ENCODE measurements at places on chromosomes 4 and X. TPM values are rescaled to one million over a fixed set of nuclear protein-coding genes. Genes with fewer than 3 reads are reported as not detected.

DNA sequence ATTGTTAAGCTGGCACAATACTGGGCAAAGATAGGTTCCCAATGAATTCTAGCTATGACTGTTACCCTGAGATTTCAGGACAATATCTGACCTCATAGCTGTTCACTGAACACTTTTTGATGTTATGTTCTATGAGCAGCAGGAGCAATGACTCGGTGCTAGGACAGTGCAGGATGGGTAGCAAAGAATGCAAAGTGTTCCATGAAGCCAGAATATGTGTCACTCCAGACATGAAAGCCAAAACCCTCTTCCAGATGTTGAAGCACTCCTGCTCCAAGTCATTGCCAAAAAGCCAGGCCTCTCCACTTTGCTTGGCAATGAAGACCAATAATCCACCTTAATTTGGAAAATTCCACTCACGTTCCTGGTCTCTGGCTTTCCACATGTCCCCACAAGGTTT lies 300.9 kb upstream of the CPEB2 start:
- no peaks in the 10 kb centered on the region for H3K27me3 ChIP-seq
- no peaks in the 10 kb centered on the region for H3K36me3 ChIP-seq
- no peak overlapping the region for H3K27ac ChIP-seq

DNA sequence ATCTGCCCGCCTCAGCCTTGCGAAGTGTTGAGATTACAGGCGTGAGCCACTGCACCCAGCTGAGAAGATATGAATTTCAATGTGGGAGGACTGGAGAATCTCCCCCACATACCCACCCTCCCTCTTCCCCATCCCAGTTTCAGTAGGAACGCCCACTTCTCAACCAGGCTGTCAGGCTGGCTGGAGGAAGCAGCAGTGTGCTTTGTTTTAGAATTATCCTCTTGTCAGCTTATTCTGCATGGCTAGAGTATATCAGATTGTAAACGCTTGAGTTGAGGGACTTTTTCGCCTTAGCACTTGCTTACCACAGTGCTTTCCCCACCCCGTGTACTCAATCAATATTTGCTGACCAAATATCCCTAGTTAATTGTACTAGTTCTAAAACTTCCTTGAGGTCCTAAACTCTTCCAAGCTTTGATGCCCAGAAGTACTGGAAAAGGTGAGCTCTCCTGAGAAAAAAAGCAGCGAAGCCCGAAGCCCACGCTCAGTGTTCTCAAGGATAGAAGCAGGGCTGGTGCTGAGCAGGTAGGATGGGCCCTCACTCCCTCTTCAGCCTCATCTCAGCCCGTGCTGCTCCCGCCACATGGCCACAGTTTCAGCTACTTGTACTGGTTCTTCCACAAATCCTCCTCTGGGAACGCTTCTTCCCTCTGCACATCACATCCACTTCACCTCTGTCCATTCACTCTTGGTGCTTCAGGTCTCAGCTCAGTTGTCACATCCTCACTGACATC lies 7.3 kb upstream of the ARHGAP10 start:
- no peaks in the 10 kb centered on the region for H3K27me3 ChIP-seq
- DNase-seq, result no peak
- H3K4me3 ChIP-seq, result no peak overlapping the region

LANCL3 gene
- 1.7 TPM for total RNA-seq

DRP2 gene
- not detected for total RNA-seq

STATH gene
- total RNA-seq, result not detected

DNA sequence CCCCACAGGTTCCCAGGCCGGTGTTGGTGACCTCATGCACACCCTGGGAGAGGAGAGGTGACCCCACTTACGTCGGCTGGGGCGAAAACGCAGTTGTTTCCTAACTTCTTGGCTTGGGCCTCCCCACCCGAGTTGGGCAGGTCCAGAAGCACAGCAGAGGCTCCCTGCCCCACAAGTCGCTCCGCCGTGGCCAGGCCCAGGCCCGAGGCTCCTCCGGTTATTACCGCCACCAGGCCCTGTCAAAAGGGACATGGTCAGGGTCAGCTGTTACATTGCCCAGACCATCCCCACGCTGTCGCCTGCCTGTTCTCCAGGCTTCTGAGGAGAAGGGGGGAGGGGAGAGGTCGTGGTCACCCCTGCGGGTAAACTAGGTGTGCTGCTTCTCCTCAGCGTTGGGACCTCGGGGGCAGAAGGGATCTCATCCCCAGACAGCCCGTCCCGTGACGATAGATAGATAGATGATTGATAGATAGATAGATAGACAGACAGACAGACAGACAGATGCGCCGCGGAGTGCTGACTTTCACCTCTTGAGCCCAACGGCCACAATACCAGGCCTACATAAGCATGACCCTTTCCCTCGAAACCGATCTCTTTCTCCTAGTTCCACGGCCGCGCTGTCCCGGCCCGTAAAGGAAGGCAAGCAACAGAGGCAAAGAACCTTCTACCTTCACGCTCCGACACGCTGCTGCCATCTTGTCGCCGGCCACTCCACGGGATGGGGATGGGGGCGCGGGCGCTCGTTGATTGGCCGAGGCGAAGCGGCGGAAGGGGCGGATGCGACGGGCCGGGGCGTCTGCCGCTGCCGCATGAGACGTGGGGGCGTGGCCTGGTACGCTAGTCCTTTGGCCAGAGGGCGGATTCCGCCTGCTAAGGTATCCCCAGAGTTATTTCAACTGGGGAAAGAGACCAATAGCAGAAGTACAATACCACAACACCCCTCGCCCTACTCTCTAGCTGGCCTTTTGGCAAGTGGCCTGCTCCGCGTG lies at the start of gene HSD17B10:
HSD17B10 (minus strand) TSS at position 720 of the 989 bp plus-strand sequence; CDS start at position 695, 25 bp downstream.
- H3K27me3 ChIP-seq, result no peaks in the 10 kb centered on the region
- peaks cover 24% of the 10 kb centered on the region for H3K36me3 ChIP-seq
- H3K4me3 ChIP-seq, result peak within 1 kb of the TSS; percentile 65
- peak; percentile 95 for DNase-seq

DNA sequence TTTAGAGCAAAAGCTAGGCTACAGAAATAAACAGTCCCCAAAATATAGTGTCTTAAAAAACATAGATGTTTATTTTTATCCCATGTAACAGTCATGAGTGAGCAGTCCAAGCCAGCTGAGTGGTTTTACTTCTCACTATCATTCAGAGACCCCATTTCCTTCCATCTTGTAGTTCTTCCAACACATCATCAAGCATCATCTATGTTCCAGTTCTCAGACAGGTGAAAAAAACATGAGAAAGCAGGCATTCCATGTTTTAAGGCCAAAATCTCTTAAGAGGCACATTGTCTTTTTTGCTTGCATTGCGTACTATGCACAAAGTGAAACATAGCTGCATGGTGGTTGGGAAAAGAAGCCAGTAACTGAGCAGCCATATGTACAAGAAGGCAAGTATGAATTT lies 128.6 kb downstream of the ATOH1 start:
- no peak overlapping the region for H3K4me3 ChIP-seq
- H3K36me3 ChIP-seq, result no peaks in the 10 kb centered on the region
- H3K4me1 ChIP-seq, result no peaks in the 10 kb centered on the region
- DNase-seq, result no peak
- H3K27me3 ChIP-seq, result no peaks in the 10 kb centered on the region

ASMT gene
- total RNA-seq, result not detected

DNA sequence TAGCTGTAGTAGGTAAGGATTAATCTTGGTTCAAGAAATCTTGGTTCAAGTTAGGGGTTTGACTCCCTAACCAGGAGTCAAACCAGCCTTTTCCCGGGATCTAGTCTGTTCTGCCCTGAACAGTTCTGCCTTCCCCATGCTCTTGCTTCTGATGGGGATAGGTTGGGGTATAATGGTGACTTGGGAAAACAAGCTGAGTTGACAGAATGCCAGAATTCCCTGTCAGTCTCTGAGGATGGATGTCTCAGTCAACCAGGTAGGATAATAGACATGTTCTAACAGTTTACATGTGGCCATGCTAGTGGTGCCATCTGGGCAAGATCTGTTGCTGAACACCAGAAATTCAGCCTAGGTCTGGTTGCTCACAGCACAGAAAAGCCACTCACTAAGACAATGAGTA lies 51.4 kb downstream of the RAB40AL start:
- no peaks in the 10 kb centered on the region for H3K27me3 ChIP-seq
- no peaks in the 10 kb centered on the region for H3K36me3 ChIP-seq
- H3K4me1 ChIP-seq, result no peaks in the 10 kb centered on the region
- DNase-seq, result no peak
- no peak overlapping the region for H3K4me3 ChIP-seq

DNA sequence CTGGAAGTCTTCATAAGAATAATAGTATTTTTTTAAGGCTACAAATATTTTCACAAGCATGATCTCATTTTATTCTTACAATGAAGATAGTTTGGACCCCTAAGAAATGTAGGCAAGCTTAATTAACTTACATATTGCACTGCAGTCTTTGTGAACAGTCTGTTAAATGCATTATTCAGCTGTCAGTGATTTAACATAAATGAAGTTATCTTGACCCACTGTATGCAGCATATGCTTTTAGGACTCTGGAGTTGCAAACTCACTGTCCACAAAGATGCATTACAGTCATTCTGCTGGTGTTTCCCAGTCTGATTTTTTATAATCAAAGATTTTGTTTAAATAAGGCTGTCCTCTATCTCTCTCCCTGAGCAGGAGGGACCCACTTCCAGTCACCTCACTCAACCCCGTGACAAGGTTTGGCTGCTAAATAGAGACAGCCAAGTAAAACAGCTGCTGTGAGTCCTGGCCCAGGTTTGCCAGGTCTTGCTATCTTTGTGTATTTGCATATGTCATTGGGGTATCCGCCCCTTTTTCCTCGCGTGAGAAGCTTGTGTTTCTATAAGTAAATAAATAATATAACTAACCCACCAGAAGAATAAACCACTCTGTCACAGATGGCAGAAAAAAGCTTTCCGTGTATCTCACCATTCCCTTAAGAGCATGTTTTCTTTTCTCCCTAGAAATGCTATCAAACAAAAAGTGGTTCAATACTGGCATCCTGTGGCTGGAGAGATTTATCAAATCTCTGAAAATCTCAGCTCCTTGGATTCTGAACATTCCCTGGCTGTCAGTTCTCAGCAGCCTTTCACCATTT lies 67.0 kb downstream of the SLC7A11 start:
- no peaks in the 10 kb centered on the region for H3K4me1 ChIP-seq
- H3K27me3 ChIP-seq, result no peaks in the 10 kb centered on the region
- no peak overlapping the region for H3K4me3 ChIP-seq
- no peaks in the 10 kb centered on the region for H3K36me3 ChIP-seq
- no peak overlapping the region for H3K27ac ChIP-seq

ZMAT1 gene
- 10.0 TPM for total RNA-seq

SYTL4 gene
- 15.3 TPM for total RNA-seq

DNA sequence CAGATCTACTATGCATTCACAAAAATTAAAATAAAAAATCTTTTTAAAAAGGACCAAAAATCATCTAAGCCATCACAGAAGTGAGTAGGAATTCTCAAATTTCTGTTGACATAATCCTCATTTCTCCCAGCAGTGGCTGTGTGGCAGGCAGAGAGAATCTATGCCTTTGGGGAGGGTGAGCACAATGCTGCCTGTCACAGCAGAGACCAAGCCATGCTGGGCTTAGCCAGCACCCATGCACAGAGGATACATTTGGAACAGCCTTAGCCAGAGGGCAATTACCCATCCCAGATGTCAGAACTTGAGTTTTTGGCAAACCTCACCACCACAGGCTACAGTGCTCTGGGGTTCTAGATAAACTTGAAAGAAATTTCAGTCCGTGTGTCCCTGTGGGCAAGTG lies 1274.8 kb upstream of the ADGRL3 start:
- H3K27me3 ChIP-seq, result no peaks in the 10 kb centered on the region
- H3K27ac ChIP-seq, result no peak overlapping the region

DNA sequence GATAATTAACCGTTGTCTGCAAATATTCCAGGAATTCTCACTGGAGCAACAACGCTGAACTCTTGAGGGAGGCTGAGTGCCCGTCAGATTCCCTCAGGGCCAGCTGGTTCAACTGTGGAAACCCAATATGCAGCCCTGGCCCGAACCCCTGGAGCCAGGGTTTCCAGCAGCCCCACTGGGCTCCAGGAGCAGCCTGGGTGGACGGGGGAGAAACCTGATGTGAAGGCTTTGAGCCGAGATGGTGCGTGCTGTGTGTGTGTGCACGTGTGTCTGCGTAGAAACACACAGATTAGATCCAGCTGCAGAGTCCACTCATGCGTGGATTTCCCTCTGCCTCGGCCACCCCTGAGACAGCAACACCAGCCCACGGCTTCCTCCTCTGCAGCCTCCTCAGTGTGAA lies 19.4 kb upstream of the SLC25A6 start:
- DNase-seq, result peak; percentile 32
- no peaks in the 10 kb centered on the region for H3K4me1 ChIP-seq
- H3K36me3 ChIP-seq, result peaks cover 49% of the 10 kb centered on the region
- H3K4me3 ChIP-seq, result no peak overlapping the region
- no peak overlapping the region for H3K27ac ChIP-seq

MAGIX gene
- 6.7 TPM for total RNA-seq

PSAPL1 gene
- total RNA-seq, result not detected

FGF5 gene
- total RNA-seq, result not detected

TCEAL2 gene
- total RNA-seq, result 1.9 TPM

DNA sequence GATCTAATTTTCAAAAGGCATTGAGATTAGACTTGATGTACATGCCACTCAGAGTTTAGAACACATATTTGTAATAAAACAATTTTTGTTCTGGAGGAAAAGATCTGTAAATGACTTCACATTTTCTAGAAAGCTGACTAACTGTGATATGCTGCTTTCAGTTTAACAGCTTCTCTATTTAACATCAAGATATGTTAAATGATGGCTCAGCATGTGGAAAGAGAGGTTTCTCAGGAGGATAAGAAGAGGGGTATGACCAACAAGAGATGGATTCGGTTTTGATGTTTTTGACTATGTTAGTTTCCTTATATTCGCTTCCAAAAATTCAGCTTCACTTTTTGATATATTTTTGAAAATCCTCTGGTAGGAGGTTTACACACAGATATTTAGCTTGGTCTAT lies 698.7 kb downstream of the GLUD2 start:
- no peaks in the 10 kb centered on the region for H3K27me3 ChIP-seq
- no peaks in the 10 kb centered on the region for H3K4me1 ChIP-seq
- no peak overlapping the region for H3K27ac ChIP-seq
- H3K4me3 ChIP-seq, result no peak overlapping the region
- no peaks in the 10 kb centered on the region for H3K36me3 ChIP-seq
- no peak for DNase-seq

DNA sequence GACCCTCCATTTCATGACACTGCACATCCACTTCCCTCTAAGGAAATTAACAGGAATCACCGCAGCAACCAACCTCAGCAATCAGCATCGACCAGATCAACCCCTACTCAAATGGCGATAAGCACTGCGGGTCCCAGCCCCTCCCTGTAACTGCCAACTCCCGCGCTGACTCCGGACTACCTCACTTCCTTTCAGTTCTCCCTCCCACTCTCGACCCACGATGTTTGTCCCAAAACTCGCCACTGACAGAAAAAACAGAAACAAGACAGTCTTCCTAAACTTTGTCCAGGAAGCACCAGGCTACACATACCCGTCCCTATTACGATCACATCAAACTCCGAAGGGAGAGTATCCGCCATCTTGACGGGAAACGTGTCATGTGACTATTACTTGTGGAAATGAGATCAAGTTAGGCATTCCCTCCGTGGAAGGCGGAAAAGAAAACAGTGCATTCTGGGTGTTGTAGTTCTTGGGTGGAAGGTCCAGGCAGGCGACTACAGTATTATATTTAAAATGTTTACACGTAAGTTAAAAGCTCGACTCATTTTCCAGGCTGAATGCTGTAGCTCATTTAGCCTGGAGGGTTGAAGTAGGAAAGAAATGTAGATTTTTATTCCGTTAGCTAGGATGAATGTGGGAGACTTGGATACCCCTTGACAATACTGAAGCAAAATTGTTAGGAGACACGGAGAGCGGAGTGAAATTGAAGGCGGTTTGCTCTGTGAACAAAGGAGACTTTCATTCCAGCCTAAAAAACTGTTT lies at the start of gene CHM:
CHM (minus strand) TSS at position 385 of the 762 bp plus-strand sequence; CDS start at position 359, 26 bp downstream.
- no peaks in the 10 kb centered on the region for H3K36me3 ChIP-seq
- no peaks in the 10 kb centered on the region for H3K27me3 ChIP-seq
- H3K4me1 ChIP-seq, result no peaks in the 10 kb centered on the region

GRCh38 chr4:170089668-170090351 lies at the start of gene AADAT:
TSS of gene AADAT (minus strand) at chr4:170089956. CDS start at chr4:170089690, 266 bp downstream.
- H3K4me1 ChIP-seq, result peaks cover 12% of the 10 kb centered on the region
- H3K4me3 ChIP-seq, result peak within 1 kb of the TSS; percentile 65
- H3K27me3 ChIP-seq, result peaks cover 8% of the 10 kb centered on the region
- H3K27ac ChIP-seq, result peak within 1 kb of the TSS; percentile 62
- peaks cover 6% of the 10 kb centered on the region for H3K36me3 ChIP-seq
- peak; percentile 82 for DNase-seq
